Iris pigment epithelial cell (primary cell): ENCODE measurements at places on chromosomes 3 and 15.

GRCh38 chr3:56870436-56870835 lies 68.7 kb upstream of the ARHGEF3 start:
- peak; percentile 67 for DNase-seq

GRCh38 chr3:78398401-78398800 lies 1358.5 kb downstream of the ROBO2 start:
- no peak for DNase-seq

- DNase-seq: no peak
Measured at GRCh38 chr3:121467085-121467484, 78.7 kb downstream of the POLQ start.

DNA sequence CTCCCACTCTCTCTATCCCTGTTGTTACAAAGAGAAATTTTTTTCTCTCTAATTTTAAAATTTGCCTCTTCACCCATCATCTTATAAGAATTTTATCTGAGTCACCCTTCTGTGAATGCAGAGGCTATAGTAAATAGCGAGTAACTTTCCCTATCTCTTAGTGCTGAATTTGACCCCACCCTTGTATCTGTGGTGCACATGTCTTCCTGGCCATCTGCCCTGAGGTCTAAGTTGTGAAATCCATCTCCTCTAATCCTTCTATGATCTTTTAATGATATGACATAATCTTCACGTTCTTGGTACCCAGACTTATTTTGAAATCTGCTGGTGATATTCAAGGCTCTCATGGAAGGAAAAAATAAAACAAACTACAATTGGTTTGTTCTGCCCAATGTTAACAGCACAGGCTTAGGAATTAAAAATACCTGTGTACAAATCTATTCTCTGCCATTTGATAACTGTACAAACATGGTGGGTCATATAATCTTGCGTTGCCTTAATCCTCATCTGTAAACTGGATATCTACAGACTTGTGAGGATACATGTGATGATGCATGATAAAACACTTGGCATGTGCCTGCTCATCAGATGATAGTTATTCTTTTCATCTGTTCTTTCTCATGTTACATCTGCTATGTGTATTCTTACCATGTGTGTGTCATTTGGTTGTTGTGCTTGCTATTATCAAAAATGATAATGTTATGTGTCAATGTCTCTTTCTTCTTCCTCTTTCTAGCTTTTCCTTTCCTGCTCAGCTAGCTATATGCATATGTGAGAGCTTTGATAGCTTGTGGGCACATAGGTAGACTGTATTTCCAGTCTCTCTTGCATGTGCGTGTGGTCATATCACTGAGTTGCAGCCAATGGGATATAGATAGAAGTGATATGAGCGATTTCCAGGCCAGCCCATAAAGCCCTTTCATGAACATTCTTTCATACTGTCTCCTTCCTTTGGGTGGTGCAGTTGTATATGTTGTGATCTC lies 13.7 kb upstream of the CCR3 start:
- peak; percentile 92 for DNase-seq

DNA sequence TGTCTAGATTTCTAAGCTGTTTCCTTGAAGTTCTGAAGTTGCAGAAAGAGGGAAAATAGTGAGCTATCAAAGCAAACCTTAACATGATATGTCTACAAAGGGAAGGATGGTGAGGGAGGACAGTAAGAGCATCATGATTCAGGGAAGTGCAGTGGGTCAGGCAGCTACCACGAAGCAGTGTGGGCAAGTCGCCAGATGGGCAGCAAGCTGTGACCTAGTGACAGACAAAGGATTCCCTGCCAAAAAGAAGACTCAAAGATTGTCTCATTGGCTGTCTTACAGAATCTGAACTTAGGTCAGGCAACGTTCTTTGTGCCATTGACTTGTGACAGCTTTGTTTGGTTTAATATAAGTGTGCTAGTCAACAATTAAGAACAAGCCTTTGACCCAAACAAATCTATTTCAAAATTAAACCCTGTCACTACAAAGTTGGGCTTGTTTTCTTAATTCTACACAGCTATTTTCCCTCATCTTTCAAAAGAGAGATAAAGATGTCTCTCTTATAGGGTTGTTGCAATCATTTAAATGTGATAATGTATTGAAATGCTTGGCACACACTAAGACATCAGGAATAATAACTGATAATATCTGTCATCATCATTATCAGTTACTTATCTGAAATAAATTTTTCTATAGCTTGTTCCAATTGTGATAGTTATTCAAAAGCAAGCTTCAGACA lies 153.3 kb downstream of the ECT2 start:
- no peak for DNase-seq

GRCh38 chr3:9778143-9779074 lies 8.7 kb upstream of the CAMK1 start:
- peak; percentile 67 for DNase-seq
